GM12892 (cell line): ENCODE measurements at places on chromosomes 16 and 17.

- no peak for DNase-seq
These were observed 1.4 kb downstream of the THUMPD1 start for GRCh38 chr16:20740007-20740883.

DNA sequence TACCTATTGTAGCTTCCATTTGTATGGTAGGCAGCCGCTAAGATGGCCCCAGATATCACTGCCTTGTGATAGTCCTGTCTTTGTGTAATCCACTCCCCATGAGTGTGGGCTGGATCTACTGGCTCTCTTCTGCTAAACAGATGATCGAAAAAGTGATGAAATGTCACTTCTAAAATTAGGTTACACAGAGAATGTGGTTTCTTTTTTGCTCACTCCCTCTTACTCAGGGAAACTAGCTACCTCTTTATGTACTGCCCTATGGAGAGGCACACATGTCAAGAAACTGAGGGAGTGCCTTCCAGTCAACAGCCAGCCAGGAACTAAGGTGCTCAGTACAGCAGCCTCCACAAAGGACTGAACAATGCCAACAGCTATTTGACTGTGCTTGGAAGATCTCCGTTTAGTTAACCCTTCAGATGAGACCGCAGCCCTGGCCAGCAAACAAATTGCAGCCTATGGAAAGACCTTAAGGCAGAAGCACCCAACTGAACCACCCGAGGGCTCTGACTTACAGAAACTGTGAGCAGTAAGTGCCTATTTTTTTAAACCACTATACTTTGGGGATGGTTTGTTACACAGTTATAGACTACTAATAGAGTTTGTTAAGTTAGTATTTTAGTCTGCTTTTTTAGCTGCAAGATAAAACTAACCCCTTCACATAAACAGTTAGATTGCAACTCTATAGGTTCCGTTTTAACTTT lies 113.2 kb upstream of the MAF start:
- no peak for DNase-seq

DNA sequence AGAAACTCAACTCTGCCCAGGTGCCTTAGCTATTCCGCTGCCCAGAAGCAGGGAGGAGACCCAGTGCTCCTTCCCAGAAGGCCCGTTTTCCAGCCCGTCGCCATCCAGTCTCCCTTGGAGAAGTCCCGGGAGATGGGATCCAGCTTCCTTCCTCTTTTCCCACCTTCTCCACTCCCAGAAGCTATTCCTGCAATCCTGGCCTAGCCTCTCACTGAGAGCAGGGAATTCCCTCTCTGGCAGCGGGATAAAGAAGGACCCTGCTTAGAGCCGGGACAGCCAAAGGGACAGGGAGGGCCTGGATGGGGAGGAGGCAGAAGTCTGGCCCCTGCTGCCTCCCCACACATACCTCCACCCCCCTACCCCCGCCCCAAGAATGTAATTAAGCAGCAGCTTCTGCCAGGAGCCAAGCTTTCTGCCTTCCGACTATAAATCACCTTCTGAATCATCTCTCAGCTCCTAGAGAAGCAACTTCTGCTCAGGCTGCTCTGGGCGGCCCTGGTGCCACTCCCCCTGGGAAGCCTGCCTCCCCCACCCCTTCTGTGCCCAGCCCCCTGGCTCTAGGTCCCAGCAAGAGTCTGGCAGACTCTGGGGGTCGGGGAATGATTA lies 6.4 kb downstream of the WNT3 start:
- DNase-seq: no peak

- DNase-seq: no peak
These were observed 206.7 kb downstream of the SHISA9 start for GRCh38 chr16:13108126-13108525.

DNA sequence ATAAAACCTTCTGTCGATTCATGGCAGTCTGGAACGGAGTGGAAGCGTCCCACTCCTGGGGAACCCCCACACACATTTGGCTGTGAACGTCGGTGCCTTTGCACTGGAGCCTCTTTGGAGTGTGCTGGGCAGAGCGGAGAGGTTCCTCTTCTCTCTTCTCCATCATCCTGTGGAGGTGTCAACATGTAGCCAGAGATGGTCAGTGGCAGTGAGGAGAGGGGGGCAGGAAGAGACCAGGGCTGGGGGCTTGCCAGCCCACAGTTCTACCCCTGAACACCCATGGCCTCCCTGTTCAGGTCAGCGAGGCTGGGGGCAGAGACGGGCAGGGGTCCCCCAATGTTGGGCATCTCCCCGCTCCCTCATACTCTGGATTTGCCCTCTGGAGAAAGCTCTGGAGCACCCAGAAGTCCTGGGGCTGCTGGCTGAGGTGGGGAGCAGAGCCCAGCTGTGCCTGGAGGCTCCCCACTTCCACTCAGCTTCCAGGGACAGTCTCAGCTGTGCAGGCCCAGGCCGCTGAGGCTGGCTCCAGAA lies 223.7 kb downstream of the SEC14L1 start:
- DNase-seq: no peak

- DNase-seq: no peak
These were observed 132.0 kb downstream of the C16orf78 start for GRCh38 chr16:49505556-49505955.

- DNase-seq: no peak
These were observed 446.3 kb downstream of the SLC39A11 start for GRCh38 chr17:72646176-72646575.

GRCh38 chr17:61454381-61455323 lies 2.4 kb downstream of the TBX4 start:
- DNase-seq: no peak

- no peak for DNase-seq
These were observed 27.6 kb downstream of the CMTM4 start for GRCh38 chr16:66668777-66669444.

- no peak for DNase-seq
These were observed 245.9 kb upstream of the HSBP1 start for GRCh38 chr16:83561876-83562275.

DNA sequence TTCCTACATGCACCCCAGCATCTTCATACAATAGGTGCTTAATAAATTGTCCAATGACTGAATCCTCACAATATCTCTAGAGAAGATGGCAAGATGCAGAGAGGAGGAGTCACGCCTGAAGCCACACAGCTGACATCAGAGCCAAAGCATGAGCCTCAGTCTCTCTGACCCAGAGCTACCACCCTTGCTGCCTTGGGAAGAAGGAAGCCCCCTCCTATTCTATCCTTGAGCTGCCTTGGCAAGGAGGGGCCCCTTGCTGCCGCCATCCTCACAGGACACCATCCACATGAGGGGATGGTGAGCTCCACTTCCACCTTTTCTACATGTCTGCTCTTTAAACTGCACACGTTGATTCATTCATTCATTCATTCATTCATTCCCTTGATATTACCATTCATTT lies 37.0 kb upstream of the C16orf78 start:
- no peak for DNase-seq

DNA sequence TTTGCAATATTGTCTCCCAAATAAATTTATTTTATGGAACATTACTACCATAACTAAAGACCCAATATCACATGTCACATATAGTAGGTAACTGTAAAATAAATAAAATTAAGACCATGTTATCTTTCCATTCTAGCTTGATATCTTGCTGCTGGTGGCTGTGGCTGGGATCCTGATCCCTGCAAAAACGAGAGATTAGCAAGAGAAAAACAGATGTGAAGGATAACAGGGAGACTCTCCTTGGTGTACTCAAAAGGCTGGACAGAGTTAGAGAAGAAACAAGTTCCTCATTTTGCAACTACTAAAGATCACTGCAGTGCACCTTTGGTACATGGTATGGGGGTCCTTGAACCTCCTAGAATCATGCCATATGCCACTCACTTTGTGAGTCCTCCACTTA lies 49.7 kb downstream of the ARHGAP27 start:
- no peak for DNase-seq

- DNase-seq: no peak
These were observed 11.4 kb downstream of the ELMO3 start for GRCh38 chr16:67210069-67210937.

- no peak for DNase-seq
These were observed 5.1 kb downstream of the GGA2 start for GRCh38 chr16:23505180-23505665.

GRCh38 chr16:70582280-70582978 lies 58.8 kb downstream of the SF3B3 start:
- no peak for DNase-seq

- DNase-seq: no peak
These were observed 23.9 kb downstream of the SRCAP start for GRCh38 chr16:30722916-30723315.

DNA sequence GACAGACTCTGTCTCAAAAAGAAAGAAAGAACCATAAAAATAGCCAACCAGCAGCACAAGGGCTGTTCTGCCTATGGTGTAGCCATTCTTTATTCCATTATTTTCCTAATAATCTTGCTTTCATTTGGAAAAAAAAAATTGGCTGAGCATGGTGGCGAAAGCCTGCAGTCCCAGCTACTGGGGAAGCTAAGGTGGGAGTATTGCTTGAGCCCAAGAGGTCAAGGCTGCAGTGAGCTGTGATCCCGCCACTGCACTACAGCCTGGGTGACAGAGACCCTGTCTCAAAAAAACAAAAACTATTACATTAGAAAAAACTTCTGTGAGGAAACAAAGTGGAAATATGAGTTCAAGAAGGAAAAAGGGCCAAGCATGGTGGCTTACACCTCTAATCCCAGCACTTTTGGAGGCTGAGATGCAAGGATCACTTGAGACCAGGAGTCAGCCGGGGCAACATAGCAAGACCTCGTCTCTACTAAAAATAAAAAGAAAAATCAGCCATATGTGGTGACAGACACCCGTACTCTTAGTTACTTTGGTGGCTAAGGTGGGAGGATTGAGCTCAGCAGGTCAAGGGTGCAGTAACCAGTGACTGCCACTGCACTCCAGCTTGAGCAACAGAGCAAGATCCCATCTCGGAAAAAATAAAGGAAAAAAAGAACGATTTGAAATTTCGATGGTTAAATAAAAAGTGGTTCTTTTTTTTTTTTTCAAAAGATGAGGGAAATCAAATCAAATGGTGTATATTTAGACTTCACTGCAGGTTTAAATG lies 2.5 kb downstream of the DCAKD start:
- DNase-seq: no peak

DNA sequence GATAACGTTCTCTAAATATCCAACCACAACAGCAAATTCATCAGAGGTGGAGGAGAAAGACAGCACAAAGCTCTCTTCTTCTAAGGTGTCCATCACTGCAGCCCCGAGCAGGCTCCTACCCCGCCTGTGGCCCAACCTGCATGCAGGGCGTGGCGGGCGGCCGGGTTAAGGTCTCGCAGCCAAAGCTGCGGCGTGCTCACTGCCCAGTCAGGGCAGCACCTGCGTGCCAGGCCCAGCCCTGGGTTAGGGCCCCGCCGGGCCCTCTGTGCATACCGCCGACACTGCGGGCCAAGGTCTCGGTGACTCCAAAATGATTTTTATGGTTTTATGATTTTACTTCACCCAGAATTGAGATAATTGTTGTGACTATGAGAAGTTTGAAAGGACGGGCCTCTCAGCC lies 57.8 kb downstream of the FOXK2 start:
- DNase-seq: no peak

GRCh38 chr17:17724307-17725010 lies 43.2 kb downstream of the RAI1 start:
- DNase-seq: peak; percentile 76

GRCh38 chr16:21159281-21159951 lies 942 bp downstream of the LDAF1 start:
- DNase-seq: peak; percentile 29

DNA sequence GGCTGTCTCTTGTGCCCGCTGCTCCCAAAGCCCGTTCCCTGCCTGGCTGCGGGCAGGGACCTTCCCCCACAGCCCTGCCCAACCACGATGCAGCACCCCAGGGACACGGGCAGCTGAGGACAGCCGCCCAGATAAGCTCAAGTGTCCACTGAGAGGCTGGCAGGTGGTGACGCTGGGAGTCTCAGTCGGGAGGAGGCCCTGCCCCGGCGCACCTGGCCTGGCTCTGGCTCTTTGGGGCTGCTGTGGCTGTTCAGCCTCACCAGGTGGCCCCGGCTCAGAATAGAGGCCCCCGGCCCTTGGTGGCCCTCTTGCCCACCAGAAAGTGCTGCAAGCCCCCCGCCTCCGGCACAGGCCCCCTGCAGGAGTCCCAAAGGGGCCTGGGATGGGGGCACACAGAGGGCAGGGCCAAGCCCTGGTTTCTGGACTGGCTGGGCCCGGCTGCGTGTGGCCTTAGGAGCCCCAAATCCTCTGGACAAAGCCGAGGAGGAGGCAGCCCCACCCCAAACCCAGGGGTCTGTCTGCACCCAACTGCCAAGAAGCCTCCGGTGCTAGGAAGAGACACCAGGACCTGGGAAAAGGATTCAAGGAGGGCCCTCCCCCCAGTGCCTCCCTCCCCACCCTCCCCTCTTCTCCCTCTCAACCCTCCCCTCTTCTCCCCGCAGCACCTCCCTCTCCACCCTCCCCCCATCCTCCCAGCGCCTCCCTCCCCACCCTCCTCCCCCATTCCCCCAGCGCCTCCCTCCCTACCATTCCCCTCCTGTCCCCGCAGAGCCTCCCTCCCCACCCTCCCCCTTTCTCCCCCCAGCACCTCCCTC lies 5.3 kb downstream of the NTHL1 start:
- DNase-seq: no peak

DNA sequence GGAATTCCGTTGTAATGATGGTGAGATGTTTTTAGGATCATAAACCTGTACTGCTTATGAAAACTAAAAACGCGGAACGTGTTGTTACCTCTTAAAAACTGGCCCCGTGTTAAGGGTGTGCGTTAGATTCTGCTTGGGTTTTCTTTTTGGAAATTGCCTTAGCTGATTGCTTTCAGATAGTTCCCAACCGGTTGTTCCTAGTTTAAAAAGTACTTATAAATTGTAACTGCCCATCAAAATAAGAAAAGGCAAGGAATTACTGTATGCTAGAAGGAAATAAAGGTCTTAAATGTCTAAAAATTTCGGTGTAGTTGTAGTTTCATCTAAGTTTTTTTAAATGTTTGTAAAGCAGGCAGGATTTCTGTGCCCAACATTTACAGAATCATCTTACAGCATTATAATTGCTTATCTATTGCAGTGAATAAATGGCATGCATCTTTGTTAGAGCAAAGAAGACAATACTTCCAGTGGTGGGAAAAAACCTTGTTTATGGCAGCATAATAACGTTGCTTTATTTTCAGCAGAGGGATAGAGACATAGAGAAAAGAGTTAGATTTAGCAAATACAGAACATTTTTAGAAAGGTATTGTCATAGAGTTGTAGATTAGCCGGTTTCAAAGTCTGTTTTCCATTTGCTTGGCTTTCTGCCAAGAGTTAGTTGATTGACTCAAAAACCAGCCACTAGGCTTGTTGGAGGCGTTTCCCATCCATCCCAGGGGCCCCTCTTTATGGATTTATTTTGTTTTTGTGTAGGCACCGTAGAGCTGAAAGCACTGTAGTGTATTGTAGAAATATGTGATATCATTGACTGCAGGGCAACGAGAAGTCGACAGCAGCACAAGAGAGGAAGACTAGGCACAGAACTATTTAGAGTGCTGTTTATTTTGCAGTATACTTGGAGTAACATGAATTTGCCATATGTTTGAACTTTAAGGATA lies 1.7 kb downstream of the PPM1D start:
- no peak for DNase-seq

GRCh38 chr17:68539548-68540467 lies 27.6 kb downstream of the PRKAR1A start:
- DNase-seq: no peak

DNA sequence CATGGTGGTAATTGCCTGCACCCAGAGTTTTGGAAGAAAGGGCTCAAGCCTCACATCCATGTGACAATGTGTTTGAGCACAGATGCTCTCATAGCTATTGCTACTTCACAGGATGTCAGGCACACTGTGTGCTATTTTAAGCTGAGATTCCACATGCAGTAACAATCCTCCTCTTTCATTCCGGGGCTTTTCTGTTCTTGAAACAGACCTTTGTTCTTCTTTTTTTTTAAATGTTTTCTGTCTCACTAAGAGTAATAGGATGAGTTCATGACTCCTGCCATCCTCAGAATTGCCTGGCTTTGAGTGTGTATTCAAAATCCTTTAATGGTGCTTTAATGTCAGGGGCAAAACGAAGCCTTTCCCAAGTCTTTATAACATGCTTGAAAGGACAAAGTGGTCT lies 198.9 kb downstream of the ABCC12 start:
- no peak for DNase-seq
